ENCODE measurements at places on chromosomes 6 and 20. TPM values are rescaled to one million over a fixed set of nuclear protein-coding genes. Genes with fewer than 3 reads are reported as not detected.

GRCh38 chr20:12798286-12798685 lies 210.5 kb upstream of the SPTLC3 start:
- no peak overlapping the region for H3K27ac ChIP-seq
- no peaks in the 10 kb centered on the region for H3K27me3 ChIP-seq
- no peak overlapping the region for H3K4me3 ChIP-seq
- no peak for DNase-seq

Gene OGFR
- total RNA-seq, result 56.0 TPM

DNA sequence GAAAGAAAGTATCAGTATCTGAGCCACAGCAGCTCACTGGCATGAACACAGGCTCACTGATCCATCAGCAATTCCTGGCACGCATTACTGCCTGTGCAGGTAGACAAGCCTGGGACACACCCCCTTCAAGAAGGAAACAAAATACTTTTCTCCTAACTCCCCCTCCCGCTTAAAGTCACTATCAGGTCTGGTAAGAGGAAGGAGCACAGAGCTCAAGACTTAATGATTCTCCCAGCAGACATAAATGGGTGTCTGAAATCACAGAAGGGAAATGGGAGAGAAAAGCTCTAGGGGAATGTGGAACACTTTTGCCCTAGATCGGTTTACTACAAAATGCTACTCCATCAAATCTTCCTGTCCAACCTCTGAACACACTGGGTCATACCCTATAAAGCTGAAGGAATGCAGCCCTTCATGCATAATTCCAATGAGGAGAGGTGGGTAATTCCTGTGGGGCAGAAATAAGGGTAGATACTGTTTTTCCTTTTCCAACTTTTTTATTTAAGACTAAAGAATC lies at the start of gene ADGRF1:
TSS of gene ADGRF1 (minus strand) at position 58 of the 517 bp plus-strand sequence. CDS start 13,271 bp downstream, outside the sequence.
- H3K27me3 ChIP-seq, result no peaks in the 10 kb centered on the region
- no peak within 1 kb of the TSS for H3K4me3 ChIP-seq

Gene GNAS-AS1
- total RNA-seq, result not detected

- no peaks in the 10 kb centered on the region for H3K4me1 ChIP-seq
- peak; percentile 19 for DNase-seq
- H3K27me3 ChIP-seq, result no peaks in the 10 kb centered on the region
Measured at GRCh38 chr6:24520929-24521546, 26.3 kb downstream of the ALDH5A1 start.

DNA sequence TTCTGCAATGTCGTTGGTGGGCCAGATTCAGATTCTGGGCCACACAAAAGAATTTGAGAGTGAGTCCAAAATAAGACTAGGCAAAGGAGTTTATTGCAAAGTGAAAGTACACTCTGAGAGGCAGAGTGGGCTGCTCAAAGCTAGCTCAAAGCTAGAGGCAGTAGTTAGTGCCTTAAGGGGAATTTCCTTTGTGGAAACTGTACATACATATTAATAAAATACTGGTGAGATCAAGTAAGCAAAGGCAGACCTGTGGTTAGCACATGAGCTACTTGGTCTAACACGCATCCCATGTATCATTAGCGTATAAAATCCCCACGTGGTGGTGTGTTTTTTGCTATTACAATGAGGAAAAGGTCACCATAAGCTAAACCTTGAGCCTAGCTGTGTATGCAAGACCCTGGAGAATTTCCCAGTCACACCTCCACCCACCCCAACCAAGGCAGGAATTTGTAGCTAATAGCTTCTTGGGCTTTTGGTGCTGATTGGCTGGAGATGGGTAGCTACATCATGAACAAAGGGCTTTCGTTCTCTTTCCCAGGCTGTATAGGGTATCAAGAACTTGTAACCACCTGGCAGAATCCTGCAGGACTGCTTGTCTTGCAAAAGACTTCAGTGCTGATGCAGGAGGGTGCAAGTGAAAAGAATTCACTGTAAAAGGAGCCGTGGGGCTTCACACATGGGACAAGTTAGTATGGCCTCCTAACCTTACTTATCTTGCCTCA lies 14.7 kb upstream of the TRIM26 start:
- H3K27me3 ChIP-seq, result no peaks in the 10 kb centered on the region
- no peaks in the 10 kb centered on the region for H3K36me3 ChIP-seq
- peaks cover 6% of the 10 kb centered on the region for H3K4me1 ChIP-seq
- DNase-seq, result no peak

DNA sequence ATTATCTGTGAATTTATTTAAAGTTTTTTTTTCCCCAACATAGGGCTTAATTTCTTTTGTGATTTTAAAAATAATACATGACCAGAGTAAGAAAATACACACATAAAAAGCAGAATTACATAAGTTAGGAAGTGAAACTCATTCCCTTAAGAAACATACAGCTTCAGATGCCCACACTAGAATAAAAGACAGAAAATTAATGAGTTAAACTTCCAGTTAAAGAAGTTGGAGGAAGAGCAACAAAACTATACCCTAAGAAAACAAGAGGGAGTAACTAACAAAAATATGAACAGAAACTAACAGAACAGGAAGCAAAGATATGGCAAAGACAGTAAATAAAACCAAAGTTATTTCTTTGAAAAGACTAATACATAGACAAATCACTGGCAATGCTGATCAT lies 107.6 kb upstream of the CEP85L start:
- H3K27ac ChIP-seq, result no peak overlapping the region
- no peaks in the 10 kb centered on the region for H3K36me3 ChIP-seq
- DNase-seq, result no peak

DNA sequence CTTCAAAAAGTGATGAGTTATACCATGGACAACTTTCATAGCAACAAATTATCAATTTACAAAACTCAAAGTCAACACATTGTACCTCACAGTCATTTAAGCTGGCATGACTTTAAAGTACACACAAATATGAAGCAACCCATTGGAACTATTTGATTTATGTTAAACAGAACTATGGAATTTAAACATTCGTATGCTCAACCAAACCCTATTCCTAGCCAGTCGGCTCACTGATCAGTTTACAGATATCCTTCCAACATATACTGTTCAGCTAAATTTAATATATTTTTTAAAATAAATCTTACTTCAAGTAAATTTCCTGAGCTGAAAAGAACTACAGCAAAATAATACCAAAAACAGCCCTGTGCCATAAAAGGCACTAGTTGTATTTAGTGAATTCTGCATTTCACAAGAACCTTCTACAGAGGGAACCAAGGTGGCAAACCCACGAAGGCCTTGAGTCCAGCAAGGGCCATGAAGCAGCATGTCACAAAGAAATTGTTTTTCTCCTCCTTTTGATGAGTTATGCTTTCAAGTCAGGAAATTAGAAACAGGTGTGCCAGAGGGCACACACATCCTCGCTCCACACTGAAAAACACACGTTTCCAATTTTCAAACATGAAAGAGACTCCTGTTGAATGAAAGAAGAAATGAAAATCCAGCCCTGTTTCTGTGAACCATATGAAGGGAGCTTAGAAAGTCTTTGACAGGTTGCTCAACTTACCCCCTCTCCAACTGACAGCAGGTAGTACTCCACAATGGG lies 122.8 kb downstream of the TASP1 start:
- no peaks in the 10 kb centered on the region for H3K27me3 ChIP-seq
- no peak for DNase-seq
- H3K27ac ChIP-seq, result no peak overlapping the region
- no peaks in the 10 kb centered on the region for H3K4me1 ChIP-seq
- no peak overlapping the region for H3K4me3 ChIP-seq
- peaks cover 9% of the 10 kb centered on the region for H3K36me3 ChIP-seq

Gene WFDC10A
- total RNA-seq, result not detected

DNA sequence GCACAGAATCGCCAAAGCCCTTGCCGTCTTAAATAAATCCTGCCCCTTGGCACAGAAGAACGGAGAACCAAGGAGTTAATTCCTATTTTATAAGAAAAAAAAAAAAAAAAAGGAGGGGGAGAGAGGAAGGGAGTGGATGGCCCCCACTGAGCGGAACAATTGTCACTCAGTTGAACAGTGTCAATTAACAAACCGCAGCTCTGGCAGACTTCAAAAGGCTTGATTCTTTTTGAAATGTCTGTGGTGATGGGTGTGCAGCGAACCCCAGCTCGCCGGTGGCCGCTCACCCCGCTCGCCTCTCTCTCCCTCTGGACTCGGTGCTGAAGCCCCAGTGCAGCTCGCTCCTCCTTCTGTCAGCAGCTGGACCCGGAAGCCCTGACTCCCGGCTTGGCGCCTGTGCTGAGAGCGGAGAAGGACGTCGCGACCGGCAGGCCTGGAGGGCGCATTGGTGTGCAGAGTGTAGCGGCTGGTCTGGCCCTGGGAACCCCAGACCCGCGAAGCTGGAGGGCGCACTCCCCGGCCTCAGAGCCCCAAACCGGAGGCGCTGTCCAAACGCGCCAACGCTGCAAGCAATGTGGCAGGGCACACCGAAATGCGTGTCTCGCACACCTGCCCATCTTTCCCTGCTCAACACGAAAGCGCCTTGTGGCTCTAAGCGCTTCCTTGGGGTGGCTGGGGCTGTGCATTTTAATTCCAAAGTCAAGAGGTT lies 3.4 kb downstream of the LINC00237 start:
- DNase-seq, result no peak
- H3K36me3 ChIP-seq, result no peaks in the 10 kb centered on the region
- H3K27me3 ChIP-seq, result peaks cover 100% of the 10 kb centered on the region
- H3K27ac ChIP-seq, result no peak overlapping the region

DNA sequence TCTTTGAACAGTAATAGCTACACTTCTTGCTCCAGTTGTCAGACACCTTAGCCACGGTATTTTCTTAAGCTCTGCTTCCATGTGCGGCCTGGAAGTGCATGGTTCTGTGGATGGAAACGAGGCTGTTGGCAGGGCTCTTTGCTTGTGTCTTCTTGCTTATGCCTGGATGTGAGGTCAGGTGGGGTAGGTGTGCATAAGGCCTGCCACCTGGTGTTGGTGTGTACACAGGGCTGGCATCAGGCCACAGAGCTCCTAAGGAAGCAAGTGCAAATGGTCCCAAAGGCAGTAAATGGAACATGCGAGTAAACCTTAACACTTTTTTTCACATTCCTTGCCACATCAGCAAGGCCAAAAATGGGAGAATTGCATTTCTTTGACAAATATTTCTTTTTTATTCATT lies 158.1 kb upstream of the GMDS start:
- no peaks in the 10 kb centered on the region for H3K27me3 ChIP-seq
- no peak overlapping the region for H3K27ac ChIP-seq
- no peak overlapping the region for H3K4me3 ChIP-seq
- no peaks in the 10 kb centered on the region for H3K36me3 ChIP-seq

GRCh38 chr6:111808493-111808892 lies 64.8 kb downstream of the FYN start:
- peaks cover 86% of the 10 kb centered on the region for H3K4me1 ChIP-seq
- H3K27me3 ChIP-seq, result no peaks in the 10 kb centered on the region
- no peak for DNase-seq
- H3K36me3 ChIP-seq, result peaks cover 23% of the 10 kb centered on the region
- no peak overlapping the region for H3K4me3 ChIP-seq

Gene ZSCAN26
- total RNA-seq, result 6.2 TPM

DNA sequence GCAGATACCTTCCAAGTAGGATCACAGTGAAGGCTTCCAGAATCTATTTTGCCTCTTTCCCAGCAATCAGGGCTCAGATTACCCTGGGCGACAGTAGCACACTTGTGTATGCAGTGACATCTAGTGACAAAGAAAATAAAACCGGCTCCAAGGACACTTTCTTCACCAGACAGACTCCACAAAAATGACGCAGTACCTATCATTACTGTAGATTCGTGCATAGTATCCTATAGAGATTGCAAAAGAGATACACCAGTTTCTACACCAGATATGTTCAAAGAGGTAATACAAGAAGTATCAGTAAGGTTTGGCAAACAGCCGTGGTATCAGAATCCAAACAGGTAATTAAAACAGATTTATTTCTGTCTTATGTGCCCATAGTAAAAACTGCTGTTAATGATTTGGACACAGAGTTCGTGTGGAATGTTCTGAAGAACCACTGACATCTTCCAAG lies 600.4 kb upstream of the JAG1 start:
- no peaks in the 10 kb centered on the region for H3K36me3 ChIP-seq
- no peak overlapping the region for H3K27ac ChIP-seq
- no peak overlapping the region for H3K4me3 ChIP-seq

- no peaks in the 10 kb centered on the region for H3K27me3 ChIP-seq
- DNase-seq, result no peak
- H3K27ac ChIP-seq, result no peak overlapping the region
Measured at GRCh38 chr20:43972692-43973091, 58.0 kb downstream of the TOX2 start.

Gene LAMA2
- total RNA-seq, result 0.05 TPM

DNA sequence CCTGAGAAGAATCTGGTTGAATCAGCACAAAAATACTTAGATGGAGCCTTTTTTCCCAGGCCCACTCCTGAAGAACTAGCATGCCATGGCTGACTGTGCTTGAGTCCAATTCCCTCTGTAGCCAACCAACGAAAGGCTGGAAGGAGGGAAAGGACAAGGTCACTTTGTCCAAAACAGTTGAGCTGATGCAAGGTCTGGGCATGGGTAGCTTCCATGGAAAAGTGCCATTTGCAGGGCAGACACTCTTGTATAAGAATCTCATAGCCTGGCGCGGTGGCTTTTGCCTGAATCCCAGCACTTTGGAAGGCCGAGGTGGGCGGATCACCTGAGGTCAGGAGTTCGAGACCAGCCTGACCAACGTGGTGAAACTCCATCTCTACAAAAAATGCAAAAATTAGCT lies 125.0 kb upstream of the LGSN start:
- H3K36me3 ChIP-seq, result no peaks in the 10 kb centered on the region
- no peak overlapping the region for H3K27ac ChIP-seq
- H3K4me1 ChIP-seq, result no peaks in the 10 kb centered on the region
- H3K4me3 ChIP-seq, result no peak overlapping the region
- no peak for DNase-seq
- H3K27me3 ChIP-seq, result no peaks in the 10 kb centered on the region

- peaks cover 8% of the 10 kb centered on the region for H3K27me3 ChIP-seq
- H3K4me3 ChIP-seq, result no peak overlapping the region
Measured at GRCh38 chr6:154500769-154501577, 9.5 kb downstream of the CNKSR3 start.

Gene XKR7
- not detected for total RNA-seq

Gene BPIFA1
- not detected for total RNA-seq

Gene ANGPT4
- not detected for total RNA-seq

Gene MYL9
- not detected for total RNA-seq

DNA sequence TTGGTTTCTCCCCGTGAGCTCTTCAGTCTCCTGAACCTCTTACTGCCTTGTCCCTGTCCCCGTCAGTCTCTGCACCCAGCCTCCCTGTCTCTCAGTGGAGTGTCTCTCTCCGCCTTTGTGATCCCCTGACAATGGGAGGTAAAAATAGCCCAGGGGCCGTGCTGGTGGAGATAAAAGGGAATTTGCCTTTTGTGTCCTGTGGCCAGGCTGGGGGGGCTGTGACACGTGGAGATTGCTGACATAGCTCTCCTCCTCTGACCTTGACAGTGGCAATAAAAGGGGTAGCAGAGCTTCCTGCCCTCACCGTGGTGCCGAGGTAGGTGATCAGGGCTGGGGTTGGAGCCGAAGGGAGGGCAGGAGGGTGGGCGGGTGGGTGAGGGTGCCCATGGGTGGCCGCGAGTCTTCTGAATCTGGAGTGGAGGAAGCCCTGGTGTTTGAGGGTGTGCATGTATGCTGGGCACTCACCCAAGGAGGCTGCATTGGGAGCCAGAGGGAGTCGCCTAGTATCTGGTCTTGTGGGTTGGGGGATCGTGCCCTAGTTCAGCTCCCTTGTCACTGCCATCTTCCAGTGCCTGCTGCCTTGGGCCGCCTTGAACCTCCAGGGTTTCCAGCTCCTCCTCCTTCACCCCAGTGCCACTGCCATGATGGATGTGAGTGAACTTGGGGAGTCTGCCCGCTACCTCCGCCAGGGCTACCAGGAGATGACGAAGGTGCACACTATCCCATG lies 21.9 kb downstream of the MYH7B start:
- no peaks in the 10 kb centered on the region for H3K36me3 ChIP-seq
- H3K27ac ChIP-seq, result no peak overlapping the region
- H3K27me3 ChIP-seq, result peaks cover 4% of the 10 kb centered on the region
- no peaks in the 10 kb centered on the region for H3K4me1 ChIP-seq
- no peak overlapping the region for H3K4me3 ChIP-seq

Measured in CD4-positive, alpha-beta T cell (primary cell).